Activated CD8-positive, alpha-beta memory T cell treated with anti-CD3 and anti-CD28 coated beads for 24 hours (primary cell): ENCODE measurements at places on chromosomes 5 and 9.

GRCh38 chr5:177094224-177095087 lies 7.7 kb downstream of the FGFR4 start:
- DNase-seq = no peak

GRCh38 chr5:177964471-177964870 lies 31.6 kb downstream of the PROP1 start:
- DNase-seq = no peak

DNA sequence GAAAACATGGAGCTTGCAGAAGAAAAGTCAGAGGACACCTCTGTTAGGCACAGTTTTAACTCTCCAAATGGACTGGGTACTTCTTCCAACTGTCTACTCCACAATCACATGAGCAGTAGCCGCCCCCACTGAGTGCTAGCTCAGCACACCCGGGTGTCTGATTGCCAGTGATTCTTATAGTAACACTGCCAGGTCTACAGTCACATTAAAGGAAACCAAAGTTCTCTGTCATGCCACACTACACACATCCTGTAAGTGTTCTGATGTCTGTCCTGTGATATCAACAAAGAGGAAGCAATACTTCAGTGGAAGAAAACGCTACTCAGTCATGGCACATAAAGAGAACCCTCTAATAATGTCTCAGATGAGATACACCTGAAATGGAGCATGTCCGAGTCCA lies at the start of gene HAVCR2:
Gene HAVCR2, minus strand, starts transcription at position 69 of the 400 bp plus-strand sequence. Its CDS starts 61 bp downstream, at position 8.
- DNase-seq = peak; percentile 75

GRCh38 chr5:179294891-179295777 lies 50.1 kb downstream of the ADAMTS2 start:
- no peak for DNase-seq

- no peak for DNase-seq
Observed at GRCh38 chr5:54721116-54721515, 203.6 kb downstream of the SNX18 start.
